CD4-positive, alpha-beta T cell treated with Interleukin-2 at 100 ng/mL for 4 hours (primary cell): ENCODE measurements at places on chromosomes 1 and 21.

- DNase-seq = no peak
Measured at GRCh38 chr1:12677565-12677964, 33.7 kb downstream of the AADACL4 start.

GRCh38 chr1:214391873-214392645, 111.1 kb downstream of the SMYD2 start:
- DNase-seq = no peak

DNA sequence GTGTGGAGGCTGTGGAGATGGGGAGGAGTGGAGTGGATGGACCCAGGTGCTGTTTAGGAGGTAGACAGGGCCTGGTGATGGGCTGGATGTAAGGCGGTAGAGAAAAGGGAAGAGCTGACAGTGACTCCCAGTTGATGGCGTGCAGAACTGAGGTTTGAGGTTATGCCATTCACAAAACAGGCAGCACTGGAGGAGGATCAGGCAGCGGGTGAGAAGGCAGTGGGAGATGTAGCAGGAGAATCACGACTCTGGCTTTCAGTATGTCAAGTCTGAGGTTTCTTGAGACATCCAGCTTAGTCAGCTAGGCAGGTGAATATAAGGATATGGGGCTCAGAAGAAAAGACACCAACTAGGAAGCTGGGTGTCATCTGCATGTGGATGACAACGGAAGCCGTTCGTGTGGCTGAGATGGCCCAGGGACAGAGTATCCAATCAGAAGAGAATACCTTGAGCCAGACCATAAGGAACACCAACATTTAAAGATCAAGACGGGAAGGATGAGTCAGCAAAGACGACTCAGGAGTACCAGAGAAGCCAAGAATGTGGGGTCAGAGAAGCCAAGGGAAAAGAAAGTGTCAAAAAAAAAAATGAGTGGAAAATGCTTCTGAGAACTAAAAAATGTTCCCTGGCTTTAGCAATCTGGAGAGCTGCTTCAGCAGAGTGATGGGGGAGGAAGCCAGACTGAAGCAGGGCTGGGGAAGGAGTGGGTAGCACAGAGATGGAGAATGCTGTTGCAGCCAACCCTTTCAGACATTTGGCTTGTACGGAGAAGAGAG, 15.2 kb downstream of the LRRN2 start:
- DNase-seq = no peak

DNA sequence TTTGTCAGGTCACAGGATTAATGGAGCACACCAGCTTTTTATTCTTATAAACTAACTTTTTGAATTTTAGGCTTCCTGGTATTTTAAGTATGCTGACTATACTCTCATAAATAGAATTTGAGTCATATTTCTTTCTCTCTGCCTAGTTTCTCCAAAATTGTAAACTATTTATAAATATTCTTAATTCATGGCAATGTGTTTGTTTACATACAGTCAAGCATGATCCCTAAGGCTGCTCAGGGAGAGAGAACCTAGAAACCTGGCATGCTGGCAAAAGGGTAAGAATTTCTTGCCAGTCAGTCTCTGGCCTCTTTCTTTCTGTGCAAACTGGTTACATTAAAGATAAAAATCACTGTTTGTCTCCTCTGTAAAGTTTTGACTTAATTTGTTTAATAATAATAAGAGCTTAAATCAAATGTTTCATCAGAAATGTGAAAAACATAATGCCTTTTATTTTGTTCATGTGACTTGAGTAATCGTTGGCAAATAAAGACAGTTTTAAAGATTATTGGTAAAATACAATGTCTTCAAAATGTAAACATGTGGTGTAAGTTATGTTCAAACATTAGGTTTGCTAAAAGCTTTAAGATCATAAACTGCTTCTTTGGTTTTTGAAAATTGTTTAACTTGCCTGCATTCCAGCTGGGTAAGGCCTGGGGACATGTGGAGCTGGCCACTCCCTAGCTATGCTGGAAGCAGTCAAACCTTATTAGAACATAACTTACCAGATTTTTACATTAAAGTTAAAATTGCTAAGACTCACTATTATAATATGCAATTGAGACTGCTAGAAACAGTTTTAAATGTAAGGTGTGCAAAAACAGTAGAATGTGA, 1401.7 kb downstream of the NCAM2 start:
- DNase-seq = no peak

GRCh38 chr21:27202301-27202700, 235.4 kb upstream of the ADAMTS5 start:
- no peak for DNase-seq
